ENCODE measurements at places on chromosomes 2 and 18.
A peak's percentile ranks its signal among the peaks of the same experiment; 100 is the strongest.

DNA sequence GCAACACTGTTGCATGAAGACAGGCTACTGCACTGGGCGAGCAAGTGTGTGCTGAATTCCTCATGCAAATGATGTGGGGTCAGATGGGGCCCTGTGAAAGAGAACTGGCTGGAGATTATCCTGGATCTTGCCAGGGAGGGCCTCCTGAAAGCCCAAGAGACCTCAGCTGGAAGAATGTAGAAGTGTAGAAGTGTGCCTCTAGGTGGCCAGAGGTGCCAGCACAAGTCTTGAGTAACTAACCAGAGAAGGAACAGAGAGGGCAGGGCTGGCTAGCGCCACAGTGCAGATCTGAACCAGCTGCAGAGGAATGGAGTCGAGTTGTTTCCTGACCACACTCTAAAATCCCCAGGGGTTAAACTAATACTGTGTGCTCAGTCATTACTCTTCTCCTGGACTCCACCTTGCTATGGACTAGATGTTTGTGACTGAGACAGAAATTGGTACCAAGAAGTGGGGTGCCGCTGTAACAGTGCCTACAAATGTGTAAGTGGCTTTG, 399.3 kb downstream of the LRATD1 start:
- H3K27ac ChIP-seq = no peak overlapping the region
- no peak for DNase-seq
- no peaks in the 10 kb centered on the region for H3K4me1 ChIP-seq
- no peak overlapping the region for H3K4me3 ChIP-seq
- no peaks in the 10 kb centered on the region for H3K36me3 ChIP-seq

DNA sequence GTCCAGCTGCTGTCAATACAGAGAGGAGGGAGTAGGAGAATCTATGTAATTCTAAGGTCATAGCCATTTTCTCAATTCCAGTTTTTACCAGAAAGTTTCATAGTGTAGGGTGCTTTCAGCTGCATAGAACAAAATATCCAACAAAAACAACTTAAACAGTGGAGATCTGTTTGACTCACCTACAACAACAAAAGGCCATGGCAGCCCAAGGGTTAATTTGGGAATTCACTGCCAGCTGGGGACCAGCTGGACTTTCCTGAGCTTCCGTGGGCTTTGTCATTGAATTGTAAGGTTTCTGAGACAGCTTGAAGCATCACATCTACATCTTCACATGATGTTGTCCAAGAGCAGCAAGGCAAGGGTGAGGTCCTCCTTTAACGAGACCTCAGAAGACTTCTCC, 512.7 kb downstream of the IRS1 start:
- H3K27ac ChIP-seq = no peak overlapping the region
- no peak for DNase-seq
- H3K36me3 ChIP-seq = no peaks in the 10 kb centered on the region
- H3K27me3 ChIP-seq = no peaks in the 10 kb centered on the region

- H3K27me3 ChIP-seq = no peaks in the 10 kb centered on the region
- H3K4me1 ChIP-seq = no peaks in the 10 kb centered on the region
- no peak overlapping the region for H3K4me3 ChIP-seq
- H3K27ac ChIP-seq = no peak overlapping the region
Measured at GRCh38 chr2:7604456-7604855, 687.2 kb downstream of the RNF144A start.

DNA sequence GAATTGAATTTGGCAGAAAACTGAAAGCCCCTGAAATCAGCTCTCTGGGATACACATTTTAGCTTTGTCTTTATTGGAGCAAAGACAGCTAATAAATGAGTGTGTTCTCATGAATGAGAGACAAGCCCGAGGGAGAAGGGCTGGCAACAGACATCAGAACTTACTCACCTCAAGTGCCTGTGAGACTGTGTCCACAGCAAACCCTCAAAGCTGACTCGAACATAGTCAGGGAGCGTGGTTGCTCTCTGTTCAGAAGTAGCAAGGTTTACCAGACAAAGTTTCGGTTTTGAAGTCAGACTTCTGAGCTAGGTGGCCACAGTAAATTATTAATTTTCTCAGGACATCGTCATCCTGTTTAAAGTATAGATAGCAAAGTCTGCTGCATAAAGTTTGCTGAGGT, 207.9 kb downstream of the CMPK2 start:
- no peaks in the 10 kb centered on the region for H3K4me1 ChIP-seq
- H3K27me3 ChIP-seq = no peaks in the 10 kb centered on the region
- no peaks in the 10 kb centered on the region for H3K36me3 ChIP-seq
- H3K4me3 ChIP-seq = no peak overlapping the region

- H3K4me3 ChIP-seq = no peak overlapping the region
- DNase-seq = no peak
- H3K27ac ChIP-seq = no peak overlapping the region
Measured at GRCh38 chr18:48702346-48703027, 163.7 kb downstream of the CTIF start.

DNA sequence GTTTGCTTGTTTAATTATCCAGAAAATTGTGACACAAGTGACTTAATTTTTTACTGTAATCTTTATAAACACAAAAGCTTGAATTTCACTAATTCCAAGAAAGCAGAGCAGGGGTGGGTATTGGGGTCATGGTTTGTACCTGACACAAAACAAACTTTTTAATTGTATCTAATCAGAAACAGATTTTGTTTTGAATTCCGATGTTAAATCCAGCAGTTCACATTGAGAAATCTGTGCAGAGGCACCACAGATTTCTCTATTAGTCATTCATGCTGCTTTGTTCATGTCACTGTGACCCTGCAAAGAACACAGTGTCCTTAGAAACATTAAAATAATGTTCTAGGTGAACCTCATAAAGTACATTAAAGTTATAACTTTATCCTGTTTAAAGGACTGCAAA, 443.4 kb downstream of the NYAP2 start:
- no peaks in the 10 kb centered on the region for H3K27me3 ChIP-seq
- no peak overlapping the region for H3K27ac ChIP-seq
- H3K36me3 ChIP-seq = no peaks in the 10 kb centered on the region
- DNase-seq = no peak
- H3K4me3 ChIP-seq = no peak overlapping the region
- no peaks in the 10 kb centered on the region for H3K4me1 ChIP-seq

GRCh38 chr2:15890936-15891905, 49.1 kb upstream of the MYCN start:
- DNase-seq = no peak
- no peak overlapping the region for H3K27ac ChIP-seq
- H3K4me1 ChIP-seq = no peaks in the 10 kb centered on the region
- no peak overlapping the region for H3K4me3 ChIP-seq

DNA sequence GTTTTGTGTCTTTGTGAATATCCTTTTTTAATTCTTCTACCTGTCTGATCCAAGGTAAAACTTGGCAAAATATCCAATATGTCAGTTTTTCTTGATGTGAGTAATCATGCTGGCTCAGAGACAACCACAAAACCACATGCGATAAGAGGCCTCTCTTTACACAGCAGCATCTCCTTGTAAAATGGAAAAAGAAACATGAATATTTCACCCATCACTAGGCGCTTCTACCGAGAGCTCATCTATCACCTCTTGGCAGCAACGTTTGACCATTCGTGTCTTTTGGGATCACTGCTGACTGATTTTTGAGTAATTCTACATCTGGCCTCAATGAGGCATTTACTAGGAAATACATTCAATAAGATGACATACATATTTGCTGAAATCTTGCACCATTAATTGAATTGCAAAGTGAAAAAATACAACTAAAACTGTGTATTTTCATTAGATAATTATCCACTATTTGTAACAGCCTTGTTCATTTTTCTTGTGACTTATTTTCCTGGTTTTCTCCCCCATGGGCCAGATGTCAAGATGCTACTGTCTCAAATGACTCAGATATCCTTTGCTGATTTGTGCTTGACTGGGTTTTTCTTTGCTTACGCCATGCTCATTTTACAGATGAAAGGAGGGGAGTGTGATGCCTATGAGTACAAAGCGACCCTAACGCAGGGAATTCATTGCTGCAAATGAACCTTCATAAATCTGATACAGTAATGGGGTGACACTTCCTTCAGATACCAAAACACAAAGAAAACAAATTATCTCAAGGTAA, 467.5 kb downstream of the FBXO15 start:
- no peak overlapping the region for H3K27ac ChIP-seq
- H3K27me3 ChIP-seq = no peaks in the 10 kb centered on the region

DNA sequence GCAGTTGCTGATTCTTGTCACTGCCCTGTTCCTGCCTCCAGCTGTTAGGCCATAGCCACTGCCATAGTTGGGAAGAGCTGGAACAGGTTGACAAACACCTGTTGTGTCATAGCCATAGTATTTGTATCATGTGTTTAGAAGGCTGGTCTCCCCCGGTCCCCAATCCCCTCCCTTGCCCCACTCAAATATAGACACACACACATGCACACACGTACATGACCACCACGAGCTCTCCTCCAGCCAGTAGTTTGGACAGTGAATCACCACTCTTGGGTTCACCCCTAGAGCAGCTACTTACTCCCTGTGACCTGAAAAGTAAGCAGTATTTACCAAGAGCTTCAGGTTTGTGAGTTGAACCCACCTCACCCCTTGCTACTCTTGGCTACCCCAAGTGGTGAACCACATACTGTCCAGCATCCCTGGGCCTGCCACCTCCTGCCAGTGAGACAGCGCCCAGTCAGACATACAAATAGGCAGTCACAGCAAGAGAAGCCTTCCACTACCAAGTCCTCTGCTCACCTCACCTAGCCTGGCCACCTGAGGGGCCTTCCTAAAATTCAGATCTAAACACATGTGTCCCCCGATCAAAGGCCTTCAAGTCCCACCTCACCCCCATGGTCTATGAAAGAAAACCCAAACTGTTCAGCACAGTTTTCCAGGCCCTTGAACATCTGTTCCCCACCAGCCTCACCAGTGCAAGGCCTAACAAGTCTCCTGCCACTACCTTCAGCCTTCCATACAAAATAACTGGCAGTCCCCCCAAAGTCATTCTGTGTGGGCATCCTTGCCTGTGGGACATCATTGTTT, 7.1 kb downstream of the PCBP1 start:
- H3K4me3 ChIP-seq = peak overlapping the region; percentile 43
- peaks cover 65% of the 10 kb centered on the region for H3K4me1 ChIP-seq
- peak overlapping the region; percentile 74 for H3K27ac ChIP-seq
- no peaks in the 10 kb centered on the region for H3K27me3 ChIP-seq
- no peak for DNase-seq
- H3K36me3 ChIP-seq = peaks cover 7% of the 10 kb centered on the region

GRCh38 chr2:155080373-155080772, 381.9 kb downstream of the KCNJ3 start:
- no peaks in the 10 kb centered on the region for H3K27me3 ChIP-seq
- H3K4me1 ChIP-seq = no peaks in the 10 kb centered on the region
- H3K36me3 ChIP-seq = no peaks in the 10 kb centered on the region
- DNase-seq = no peak
- no peak overlapping the region for H3K4me3 ChIP-seq

GRCh38 chr18:51137891-51138290, 59.6 kb downstream of the MEX3C start:
- H3K27me3 ChIP-seq = no peaks in the 10 kb centered on the region
- H3K27ac ChIP-seq = no peak overlapping the region
- DNase-seq = no peak
- H3K4me1 ChIP-seq = no peaks in the 10 kb centered on the region

DNA sequence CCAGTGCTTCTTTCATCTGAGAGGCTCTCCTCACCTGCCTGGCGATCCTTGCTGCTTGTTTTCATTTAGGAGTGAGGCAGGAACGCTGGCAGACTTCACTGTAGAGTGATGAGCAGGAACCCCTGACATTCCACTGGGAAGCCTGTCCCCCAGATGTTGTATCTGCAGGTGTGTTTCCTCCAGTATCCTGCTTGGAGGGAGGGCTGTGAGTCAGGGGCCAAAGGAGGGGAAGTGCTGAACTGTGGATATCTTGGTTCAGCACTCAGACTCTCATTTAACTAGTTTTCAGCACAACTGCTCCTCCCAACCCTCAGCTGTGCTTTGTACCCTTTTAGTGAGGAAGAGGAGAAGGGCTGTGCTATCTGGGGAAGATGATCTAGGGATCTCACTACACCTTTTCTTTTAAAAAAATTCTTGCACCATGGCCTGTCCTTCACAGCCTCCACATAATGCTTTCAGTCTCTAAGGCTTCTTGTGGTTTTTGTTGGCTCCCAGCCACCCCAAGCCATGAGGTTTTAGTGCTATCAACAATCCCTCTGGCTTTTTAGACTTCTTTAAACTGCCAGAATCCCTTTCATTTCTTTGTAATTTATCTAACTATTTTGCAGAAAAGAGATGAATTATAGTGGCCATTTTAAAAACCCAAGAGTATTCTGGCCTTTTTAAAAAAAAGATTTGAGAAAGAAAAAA, 11.2 kb downstream of the ANKAR start:
- no peaks in the 10 kb centered on the region for H3K27me3 ChIP-seq
- no peak overlapping the region for H3K27ac ChIP-seq
- H3K4me1 ChIP-seq = peaks cover 7% of the 10 kb centered on the region
- no peak overlapping the region for H3K4me3 ChIP-seq
- H3K36me3 ChIP-seq = no peaks in the 10 kb centered on the region

- H3K4me1 ChIP-seq = peaks cover 19% of the 10 kb centered on the region
- H3K27me3 ChIP-seq = peaks cover 23% of the 10 kb centered on the region
- peak; percentile 53 for DNase-seq
- H3K27ac ChIP-seq = no peak overlapping the region
- H3K4me3 ChIP-seq = peak overlapping the region; percentile 45
Measured at GRCh38 chr2:91477731-91478672, 2786.5 kb downstream of the RPIA start.

DNA sequence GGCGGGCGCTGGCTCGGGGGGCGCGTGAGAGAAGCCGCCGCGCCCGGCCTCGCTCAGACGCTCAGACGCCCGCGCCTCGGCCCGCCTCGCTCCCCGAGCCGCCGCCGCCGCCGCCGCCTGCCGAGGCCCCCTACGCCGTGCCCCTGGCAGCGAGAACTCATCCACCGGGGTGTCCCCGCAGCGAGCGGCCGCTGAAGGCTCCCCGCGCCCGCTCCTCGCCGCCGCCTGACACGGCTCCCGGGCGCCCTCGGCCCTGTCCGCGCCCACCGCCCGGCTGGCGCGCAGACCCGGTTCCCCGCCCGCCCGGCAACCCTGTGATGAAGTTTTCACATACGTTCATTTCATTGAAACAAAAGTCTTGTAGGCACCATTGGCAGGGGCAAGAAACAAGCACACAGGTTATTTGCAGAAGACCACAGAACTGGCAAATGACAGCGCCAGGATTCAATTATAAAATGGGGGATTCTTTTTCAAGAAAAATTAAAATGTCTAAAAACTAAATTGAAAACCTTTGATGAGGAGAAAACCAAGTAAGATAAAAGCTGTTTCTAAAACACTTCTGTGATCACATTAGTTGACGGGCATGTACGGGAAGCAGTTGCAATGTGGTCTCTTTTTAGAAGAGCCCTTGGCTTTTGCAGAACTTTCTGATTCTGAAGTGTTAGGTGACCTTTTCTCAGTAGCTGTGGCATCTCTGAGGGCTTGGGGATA, 50.5 kb upstream of the TUBA3D start:
- H3K27ac ChIP-seq = no peak overlapping the region
- H3K36me3 ChIP-seq = no peaks in the 10 kb centered on the region
- no peak overlapping the region for H3K4me3 ChIP-seq
- no peak for DNase-seq
- H3K27me3 ChIP-seq = peaks cover 38% of the 10 kb centered on the region

GRCh38 chr2:60116161-60116875, 437.1 kb downstream of the BCL11A start:
- no peak overlapping the region for H3K4me3 ChIP-seq
- H3K27me3 ChIP-seq = no peaks in the 10 kb centered on the region
- no peaks in the 10 kb centered on the region for H3K36me3 ChIP-seq
- DNase-seq = no peak
- no peak overlapping the region for H3K27ac ChIP-seq
- no peaks in the 10 kb centered on the region for H3K4me1 ChIP-seq

Data from CD4-positive, alpha-beta T cell (primary cell).